ENCODE measurements at places on chromosomes 5 and 9. TPM values are rescaled to one million over a fixed set of nuclear protein-coding genes. Genes with fewer than 3 reads are reported as not detected.

DNA sequence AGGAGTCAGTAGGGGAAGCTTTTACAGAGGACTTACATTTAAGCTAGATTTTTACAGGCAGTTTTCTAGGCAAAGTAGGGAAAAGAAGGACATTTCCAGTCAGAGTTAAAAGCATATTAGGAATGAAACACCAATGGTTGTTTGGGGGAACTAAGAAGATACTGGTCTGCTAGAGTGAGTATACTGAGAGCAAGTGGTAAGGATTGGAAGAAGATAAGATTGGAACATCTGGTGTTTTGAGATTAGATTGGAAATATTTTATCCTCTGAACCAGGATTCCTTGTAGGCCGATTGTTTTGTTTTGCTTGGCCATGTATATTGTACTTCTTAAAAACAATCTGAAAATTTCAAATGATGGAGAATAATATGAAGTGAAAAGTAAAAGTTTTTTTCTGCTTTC, 7.7 kb downstream of the FBXO38 start:
- no peak for DNase-seq

DNA sequence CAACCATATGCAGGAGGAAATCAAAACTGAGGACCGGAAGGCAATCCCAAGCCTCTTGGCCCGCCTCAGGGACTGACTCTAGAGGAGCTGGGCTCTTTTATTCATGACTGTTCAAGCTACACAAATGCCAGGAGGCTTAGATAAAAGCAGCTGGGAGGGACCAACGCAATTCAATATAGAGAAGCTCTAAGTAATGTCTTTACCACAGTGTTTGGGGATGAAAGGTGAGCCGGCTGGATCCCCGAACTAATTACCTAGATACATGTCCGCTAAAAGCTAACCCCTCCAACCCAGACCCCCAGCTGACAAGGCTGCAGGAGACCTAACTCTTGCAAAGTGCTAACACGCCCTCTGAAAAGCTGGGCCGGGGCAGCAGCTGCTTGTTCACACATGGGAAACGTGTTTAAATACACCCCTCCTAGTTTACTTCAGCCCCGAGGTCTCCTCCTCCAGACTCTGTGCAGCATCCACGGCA, 67.5 kb downstream of the TLE1 start:
- DNase-seq = no peak

GRCh38 chr9:28718226-28718625, 1144.9 kb upstream of the C9orf72 start:
- DNase-seq = no peak

- no peak for DNase-seq
Measured at GRCh38 chr5:163436515-163436914, 880 bp upstream of the CCNG1 start.

DNA sequence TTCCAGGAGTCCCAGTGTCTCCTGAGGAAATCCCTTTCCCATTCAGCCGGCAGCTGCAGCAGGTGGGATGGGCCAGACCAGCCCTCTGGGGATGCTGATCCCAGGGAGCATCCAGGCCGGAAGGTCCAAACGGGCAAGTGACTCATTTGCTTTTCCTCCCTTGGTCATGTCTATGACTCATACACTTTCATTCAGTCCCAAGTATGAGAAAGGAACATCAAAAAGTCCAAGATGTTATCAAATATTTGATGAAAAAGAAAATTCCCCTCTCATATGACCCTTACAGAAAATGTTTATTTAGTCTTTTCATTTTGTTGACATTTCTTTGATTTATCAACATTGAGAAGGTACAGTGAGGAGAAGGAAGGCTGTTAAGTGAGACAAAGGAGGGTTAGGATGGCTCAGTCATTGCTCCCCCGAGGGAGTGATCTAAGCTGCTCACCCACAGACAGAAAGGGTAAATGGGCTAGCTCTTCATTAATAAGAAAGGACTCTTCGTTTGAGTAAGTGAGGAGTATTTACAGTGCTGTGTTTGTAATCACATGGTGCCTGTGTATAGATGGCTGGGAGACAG, 117.6 kb upstream of the ANKRD55 start:
- DNase-seq = no peak

- no peak for DNase-seq
Measured at GRCh38 chr5:122484103-122484502, 172.1 kb downstream of the SNCAIP start.

DNA sequence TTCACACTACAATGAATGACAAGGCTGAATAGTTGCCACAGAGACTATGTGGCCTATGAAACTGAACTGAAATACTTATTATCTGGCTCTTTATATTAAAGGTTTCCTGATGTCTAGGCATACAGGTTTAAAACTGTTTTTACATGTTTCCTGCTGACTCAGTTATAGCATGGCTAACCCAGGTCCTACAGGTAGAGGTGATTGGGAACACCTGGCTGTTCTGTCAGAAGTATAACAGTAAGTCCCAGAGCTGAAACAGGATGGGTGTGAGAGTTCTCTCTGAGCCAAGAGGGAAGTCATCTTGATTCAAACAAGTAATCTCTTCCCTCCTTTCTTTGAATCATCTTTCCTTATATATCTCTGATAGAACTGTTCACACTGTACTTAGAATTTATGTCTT, 4.9 kb upstream of the ADGRV1 start:
- no peak for DNase-seq

DNA sequence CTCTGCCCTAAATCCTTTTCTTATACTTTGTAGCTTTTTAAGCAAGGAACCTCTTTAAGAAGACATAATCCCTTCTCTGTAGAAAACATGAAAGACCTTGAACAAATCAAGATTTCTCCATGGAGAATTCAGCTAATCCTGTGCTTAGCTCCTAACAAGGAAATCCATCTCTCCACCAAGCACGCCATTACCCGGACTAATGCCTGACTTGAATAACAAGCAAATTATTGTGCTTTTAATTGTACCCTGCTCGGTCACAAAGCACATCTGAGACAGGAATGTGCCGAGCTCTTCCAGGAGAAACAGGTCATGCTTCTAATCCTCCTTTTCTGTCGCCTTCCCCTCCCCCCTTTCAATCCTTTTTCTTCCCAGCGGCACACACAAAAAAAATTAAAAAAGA, 141.3 kb downstream of the PSAT1 start:
- DNase-seq = no peak

- no peak for DNase-seq
Measured at GRCh38 chr5:130923543-130924124, 241.4 kb downstream of the HINT1 start.

GRCh38 chr9:9299134-9299533, 1313.7 kb downstream of the PTPRD start:
- no peak for DNase-seq

GRCh38 chr5:110840347-110840960, 101.6 kb downstream of the SLC25A46 start:
- DNase-seq = no peak

DNA sequence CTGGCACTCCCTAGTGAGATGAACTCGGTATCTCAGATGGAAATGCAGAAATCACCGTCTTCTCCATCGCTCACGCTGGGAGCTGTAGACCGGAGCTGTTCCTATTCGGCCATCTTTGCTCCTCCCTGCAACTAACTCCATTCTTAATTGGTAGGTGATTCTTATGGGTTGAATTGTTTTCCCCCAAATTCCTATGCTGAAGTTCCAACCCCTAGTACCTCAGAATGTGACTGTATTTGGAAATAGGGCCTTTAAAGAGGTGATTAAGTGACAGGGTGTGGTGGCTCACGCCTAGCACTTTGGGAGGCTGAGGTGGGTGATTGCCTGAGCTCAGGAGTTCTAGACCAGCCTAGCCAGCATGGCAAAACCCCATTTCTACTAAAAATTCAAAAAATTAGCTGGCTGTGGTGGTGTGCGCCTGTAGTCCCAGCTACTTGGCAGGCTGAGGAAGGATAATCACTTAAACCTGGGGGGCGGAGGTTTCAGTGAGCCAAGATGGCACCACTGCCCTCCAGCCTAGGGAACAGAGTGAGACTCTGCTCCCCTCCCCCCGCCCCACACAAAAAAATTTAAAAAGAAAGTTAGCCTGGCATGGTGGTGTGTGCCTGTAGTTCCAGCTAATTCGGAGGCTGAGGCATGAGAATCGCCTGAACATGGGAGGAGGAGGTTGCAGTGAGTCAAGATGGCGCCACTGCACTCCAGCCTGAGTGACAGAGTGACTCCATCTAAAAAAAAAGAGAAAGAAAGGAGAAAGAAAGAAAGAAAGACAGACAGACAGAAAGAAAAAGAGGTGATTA, 25.2 kb upstream of the FOCAD start:
- no peak for DNase-seq

- DNase-seq = no peak
Measured at GRCh38 chr5:135546912-135547311, 11.1 kb upstream of the NEUROG1 start.

DNA sequence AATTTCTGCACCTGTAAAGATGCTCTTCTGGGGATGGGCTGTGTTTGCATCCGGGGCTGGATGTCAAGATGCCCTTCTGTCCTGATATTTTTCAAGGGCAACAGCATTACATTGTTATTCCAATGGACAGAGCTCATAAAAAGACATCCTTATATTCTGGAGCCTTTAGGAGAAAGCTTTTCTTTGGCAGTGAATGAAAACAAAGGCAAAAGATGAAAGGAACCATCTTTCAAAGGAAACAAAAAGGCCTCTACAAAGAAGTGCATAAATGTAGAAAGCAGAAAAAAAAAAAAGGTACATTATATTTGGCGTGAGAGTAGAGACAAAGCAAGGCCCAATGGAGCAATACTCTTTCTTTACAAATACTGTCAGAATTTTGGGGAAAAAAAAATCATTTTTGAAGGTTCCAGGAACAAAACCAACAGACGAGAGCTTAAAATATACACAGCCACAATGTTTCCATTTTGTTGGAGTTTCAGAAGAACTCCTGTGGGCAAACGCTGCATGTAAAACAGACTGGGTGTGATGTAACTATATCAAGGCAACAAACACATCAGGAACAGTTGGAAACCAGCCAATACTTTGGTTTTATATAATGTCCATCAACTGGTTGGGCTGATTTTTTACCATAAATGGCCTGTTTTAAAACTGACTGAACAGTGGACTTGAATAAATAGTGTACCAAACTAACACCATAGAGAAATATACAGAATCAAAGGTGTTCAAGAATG, 885.6 kb upstream of the DMAC1 start:
- no peak for DNase-seq

Gene ARL14EPL
- total RNA-seq = not detected

Gene BTNL8
- not detected for total RNA-seq

Gene PCDHGA3
- not detected for total RNA-seq

Gene NINJ1
- 87.3 TPM for total RNA-seq

Gene CCL21
- not detected for total RNA-seq

Gene STPG3
- not detected for total RNA-seq

Gene NRARP
- 2.3 TPM for total RNA-seq

Gene TMC1
- total RNA-seq = not detected
